Fibroblast of skin of right biceps (primary cell): ENCODE measurements at places on chromosomes 3 and 15.

- peak; percentile 67 for DNase-seq
Observed at GRCh38 chr15:66619152-66619903, 53.5 kb upstream of the LCTL start.

GRCh38 chr3:129204473-129204872, 20.8 kb upstream of the CNBP start:
- DNase-seq: no peak

DNA sequence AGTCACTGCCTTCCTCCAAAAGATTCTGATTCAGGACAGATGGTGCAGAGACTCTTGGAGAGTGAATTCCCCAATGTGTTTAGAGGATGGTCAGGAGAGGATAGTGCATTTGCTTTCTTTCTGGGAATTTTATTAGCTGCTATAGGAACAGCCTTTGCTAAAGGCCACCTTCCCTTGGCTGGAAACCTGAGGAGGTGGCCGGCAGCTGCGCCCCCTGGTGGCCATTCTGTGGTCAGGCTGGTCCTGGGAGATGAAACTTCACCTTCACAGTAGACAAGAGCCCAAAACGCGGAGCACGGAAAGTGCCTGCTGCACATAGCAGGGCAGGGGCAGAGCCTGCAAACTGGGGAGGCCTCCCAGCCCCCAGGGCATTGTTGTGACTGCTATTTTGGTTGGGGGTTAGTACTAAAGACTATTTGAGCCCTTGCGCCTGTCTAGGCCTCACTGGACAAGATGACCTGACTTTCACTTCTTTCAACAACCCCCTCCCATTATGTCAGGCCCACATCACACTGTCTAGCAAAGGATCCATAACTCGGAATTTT, 34.3 kb downstream of the SEC22C start:
- DNase-seq: peak; percentile 41

DNA sequence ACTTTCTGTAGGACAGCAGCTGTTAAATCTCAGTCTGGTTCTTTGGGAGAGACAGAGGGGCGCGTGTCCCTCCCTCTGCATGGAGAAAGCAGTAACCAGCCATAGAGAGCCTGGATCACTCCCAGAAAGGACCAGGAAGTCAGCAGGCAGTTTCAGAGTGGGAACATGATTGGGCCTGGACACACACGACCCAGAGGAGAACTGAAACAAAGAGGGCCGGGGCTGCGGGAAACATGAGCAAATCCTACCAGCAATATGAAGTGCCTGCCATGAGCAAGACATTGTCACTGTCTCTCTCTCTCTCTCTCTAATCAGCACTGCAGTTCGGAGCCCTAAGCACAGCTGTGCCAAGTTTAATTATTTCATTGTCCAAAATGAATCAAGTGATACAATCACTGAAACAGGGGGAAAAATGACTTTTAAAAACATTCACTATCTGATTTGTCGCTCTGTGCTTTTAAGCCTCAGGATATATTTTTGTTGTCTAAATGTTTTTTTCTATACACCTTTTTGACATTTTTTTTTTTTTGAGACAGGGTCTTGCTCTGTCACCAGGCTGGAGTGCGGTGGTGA, 17.6 kb downstream of the MUC13 start:
- DNase-seq: no peak

GRCh38 chr15:99564221-99565048, 1.3 kb upstream of the MEF2A start:
- no peak for DNase-seq

- DNase-seq: no peak
Observed at GRCh38 chr3:14082108-14082657, 42.5 kb downstream of the CHCHD4 start.

DNA sequence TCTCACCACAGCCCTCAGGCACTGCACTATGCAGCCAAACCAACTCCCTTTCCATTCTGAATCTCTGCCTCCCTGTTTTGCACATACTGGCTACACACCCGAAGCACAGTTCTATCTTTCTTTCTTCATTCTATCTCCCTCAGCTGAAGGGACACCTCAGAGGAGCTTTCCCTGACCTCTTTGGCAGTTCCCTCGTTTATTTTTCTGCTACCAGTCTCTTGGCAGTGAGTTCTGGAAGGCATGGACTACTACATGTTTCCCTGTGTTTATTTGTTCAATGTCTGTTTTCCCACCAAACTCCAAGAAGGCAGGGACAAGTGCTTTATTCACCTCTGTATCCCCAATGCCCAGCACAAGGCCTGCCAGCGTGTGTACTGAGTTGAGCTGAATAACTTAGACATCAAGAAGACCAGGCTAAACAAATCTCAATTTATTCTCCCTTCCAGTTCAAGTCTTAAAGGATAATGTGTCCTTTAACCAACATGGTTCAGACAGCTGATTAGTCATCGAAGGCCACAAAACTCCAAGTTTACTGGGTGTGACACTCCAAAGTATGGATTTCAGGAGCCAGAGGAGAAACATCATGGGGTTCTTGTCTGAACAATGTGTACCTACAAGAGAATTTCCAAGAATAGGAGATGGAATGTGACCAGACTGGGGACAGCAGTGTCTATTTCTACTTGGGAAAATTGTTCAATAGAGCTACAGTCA, 260.1 kb upstream of the CTNNB1 start:
- DNase-seq: no peak

DNA sequence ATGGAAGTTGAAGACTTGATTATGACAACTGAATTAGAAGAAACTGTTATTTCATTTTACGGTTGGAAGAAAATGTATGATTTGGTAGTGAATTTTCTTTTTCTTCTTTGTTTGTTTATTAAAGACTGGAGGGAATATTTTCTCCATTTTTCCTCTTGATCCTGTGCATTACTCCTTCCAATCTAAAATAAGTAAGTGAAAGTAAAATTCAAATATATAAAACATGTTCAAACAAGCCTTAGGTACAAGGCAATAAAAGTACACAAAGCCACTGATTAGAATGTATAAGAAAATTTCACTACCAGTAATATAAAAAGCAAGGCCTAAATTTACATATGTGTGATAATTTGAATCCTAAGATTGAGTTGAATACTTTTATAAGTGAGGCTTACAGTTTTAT, 181.2 kb upstream of the MME start:
- DNase-seq: no peak

DNA sequence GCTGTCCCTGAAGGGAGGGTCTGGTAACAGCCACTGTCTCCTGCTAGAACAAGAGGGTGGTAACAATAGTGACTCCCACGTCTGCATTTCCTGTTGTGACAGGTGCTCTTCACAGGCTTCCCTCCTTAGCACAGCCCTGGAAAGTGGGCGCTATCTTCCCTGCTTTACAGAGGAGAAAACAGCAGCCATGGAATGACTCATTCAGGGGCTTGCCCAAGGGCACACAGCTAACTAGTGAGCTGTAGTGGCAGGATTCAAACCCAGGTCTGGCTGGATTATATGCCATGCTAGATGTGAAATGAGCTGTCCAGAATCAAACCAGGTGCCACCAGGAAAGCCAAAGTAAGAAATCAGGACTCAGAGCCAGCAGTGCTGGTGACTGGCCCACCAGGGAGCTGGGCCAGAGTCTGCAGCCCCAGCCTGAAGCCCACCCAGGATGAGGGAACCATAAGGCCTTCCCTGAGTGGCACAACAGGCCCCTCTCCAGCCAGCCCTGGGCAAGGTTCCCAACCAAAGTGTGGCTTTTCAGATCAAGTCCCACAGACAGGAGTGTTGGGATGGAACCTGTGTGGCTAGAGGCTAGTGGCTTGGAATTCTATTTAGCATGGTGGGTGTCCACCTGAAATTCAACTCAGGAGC, 102.4 kb downstream of the ETFA start:
- DNase-seq: no peak

- DNase-seq: peak; percentile 61
Observed at GRCh38 chr15:99976811-99977271, 243.6 kb upstream of the LYSMD4 start.

DNA sequence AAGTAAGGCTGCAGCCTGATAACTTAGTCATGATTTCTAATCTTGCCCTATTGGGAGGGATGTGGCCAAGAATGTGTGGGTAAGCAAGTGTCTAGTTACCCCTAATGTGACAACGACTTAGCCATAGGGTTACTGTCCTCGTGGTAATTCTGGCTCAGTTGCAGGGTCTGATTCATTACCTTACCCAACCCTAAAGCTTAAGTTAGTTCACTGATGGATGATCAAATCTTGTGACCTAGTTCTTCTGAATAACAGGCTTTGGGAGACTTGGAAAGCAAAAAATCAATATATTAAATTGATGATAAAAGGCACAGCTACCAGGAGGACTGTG, 1.6 kb upstream of the INTS14 start:
- DNase-seq: no peak

GRCh38 chr3:93906245-93906644, 67.5 kb downstream of the PROS1 start:
- no peak for DNase-seq

- no peak for DNase-seq
Observed at GRCh38 chr15:44319385-44319784, 30.9 kb downstream of the GOLM2 start.

DNA sequence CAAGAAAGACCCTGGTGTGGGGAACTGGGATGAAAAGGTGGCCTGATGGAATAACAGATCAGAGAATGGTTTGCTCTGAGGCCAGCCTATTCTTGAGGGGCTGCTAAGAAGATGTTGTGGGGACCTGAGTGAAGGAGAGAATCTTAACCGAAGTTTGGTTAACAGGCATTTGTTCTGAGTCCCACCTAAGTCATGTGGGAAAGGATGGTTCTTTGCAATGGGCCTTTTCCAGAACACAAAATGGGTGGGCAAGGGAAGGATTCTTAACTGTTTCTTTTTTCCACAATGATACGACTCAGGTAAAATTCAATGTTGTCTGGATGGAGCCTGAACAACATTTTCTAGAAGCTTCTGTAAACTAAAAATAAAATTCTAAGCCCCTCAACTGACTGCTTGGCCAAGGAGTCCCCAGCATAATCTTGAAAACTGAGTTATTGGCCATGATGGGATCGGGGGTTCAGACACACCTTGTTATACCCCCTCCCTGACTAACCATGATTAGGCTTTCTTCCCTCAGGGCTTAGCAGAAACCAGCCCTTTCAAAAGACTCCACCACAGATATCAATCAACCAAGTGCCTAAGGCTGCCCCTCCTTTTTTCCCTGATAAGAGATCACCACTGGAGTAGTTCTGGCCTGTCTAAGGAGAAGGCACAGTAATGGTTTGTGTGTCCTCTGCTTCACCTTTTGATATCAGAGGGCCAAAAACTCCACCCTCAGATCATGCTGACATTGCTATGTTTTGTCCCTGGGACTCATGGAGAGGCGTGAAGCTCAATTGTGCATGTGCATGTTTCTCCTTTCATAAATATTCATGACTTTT, 30.1 kb downstream of the SCN11A start:
- DNase-seq: no peak

DNA sequence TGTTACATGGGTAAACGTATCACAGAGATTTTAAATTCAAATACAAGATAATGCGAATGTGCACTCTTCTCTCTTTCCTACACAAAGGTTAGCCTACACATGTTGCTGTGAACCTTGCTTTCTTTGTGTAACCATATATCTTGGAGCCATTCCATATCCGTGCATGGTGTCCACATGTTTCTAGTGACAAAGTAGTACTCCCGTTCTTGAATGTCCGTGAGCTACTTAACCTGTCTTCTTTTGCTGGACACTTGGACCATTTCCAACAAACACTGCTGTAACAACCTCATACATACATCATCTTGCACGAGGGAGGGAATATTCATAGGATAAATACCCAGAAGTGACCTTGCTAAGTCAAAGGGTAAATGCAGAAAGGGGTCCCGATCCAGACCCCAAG, 75.0 kb downstream of the STRIT1 start:
- peak; percentile 6 for DNase-seq

DNA sequence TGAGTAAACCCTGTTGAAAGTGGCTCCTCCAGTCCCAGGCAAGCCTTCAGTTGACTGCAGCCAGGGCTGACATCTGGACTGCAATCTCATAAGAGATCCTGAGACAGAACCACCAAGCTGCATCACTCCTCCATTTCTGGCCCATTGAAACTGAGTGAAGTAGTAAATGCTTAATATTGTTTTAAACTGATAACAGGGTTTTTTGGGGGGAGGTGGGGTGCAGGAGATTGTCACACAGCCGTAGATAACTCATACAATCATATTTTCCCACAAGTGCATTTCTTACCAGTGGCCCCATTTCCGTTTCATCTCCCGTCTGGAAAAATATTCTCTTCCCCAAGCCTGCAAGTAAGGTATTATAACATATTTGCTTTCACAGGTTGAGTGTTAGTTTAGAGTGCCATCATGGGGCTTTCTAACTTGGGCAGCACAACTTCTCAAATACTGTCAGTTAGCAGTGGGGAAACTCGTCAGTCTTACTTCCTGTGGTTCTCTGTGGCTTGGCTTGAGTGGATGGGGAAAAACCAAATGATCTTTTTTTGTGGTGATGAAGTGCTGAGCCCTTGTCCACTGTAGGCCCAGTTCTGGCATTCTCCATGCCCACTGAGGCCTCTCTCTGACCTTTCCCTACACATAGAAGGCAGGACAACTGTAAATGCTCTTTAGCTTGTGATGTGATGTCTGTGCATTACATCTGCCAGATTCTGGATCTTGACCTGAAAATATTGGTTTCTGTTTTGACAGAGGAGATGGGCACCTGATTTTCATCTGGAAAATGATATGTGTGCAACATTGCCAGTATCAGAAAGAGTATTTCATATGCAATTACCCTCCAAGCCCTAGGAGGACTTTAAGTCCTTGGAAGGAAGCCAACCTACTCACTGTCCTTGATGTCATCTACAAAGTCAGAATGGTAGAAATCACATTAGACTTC, 90.1 kb upstream of the BHLHE40 start:
- DNase-seq: peak; percentile 36

GRCh38 chr3:186839874-186840641, 2.5 kb upstream of the ADIPOQ start:
- peak; percentile 19 for DNase-seq

DNA sequence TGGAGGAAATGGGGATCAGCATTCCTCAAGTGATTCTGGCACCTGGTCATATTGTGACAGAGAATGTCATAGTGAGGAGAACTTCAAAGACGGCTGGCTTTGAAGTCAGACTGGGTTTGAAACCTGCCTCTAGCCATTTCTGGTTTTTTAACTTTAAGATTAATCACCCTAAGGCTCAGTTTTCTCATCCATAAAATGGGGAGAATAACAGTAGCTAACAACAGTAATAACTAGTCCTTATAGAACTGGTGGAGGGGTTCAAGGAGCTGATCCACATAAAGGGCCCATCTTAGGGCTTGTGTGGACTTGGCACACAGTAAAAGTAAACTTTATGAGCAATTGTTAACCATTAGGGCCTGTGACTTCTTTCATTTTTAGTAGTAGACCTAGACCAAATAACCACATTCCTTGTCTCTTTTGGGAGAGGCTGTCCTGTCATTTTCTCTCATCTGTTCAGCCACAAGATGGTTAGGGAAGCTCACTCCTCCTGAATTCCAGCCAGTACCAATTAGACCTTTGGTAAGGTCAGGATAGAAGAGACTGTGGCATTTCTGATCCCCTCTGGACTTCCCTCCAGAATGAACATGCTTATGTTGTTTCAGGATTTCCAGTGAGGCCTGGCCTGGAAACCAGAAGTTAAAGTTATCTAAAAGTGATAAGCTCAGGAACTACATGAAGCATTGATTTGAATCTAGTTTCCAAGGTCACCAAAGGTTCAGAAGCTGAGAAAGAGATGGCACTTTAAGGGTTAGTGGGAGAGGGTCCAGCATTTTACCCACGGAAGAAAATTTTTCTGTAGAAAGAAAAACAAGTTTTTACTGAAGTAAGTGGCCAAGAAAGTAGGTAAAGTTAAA, 159.3 kb upstream of the DPH6 start:
- DNase-seq: no peak

GRCh38 chr3:197417441-197417840, 119.0 kb upstream of the DLG1 start:
- peak; percentile 43 for DNase-seq

GRCh38 chr3:119748991-119749390, 32.9 kb upstream of the NR1I2 start:
- DNase-seq: no peak

- no peak for DNase-seq
Observed at GRCh38 chr3:72690629-72691028, 157.6 kb downstream of the SHQ1 start.
